Stimulated activated CD8-positive, alpha-beta memory T cell treated with anti-CD3 and anti-CD28 coated beads, Interleukin-7, amount 100 ng/mL, for 24 hours (primary cell): ENCODE measurements at places on chromosomes 1 and 21.

DNA sequence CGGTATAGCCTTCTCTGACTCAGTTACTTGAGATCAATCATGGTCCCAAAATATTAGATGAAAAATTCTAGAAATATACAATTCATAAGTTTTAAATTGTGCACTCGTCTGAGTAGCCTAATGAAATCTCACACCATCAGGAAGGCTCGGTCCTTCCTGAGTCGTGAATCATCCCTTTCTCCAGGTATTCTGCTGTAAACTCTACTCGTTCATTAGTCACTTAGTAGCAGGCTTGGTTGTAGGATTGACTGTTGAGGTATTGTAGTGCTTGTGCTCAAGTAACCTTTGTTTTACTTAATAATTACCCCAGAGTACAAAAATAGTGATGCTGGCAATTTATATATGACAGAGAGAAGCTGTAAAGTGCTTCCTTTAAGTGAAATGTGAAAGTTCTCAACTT lies 238.7 kb downstream of the OLFM3 start:
- no peak for DNase-seq

DNA sequence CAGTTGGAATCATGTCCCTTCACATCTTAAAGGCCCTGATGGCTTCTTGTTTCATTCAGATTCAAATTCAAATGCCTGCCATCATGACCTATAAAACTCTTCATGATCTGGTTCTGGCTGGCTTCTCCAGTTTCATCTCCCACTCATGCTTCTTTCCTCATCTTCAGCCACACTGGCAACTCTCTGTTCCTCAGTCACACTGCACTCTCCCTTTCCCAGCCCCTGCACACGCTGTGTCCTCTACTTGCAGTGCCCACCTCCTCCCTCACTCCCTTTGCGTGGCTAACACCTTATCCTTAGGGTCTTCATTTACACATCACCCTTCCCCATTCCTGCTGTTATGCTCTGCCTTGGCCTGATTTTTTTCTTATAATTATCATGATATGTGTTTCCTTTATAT lies 120.6 kb upstream of the LMO4 start:
- no peak for DNase-seq

GRCh38 chr1:44801491-44802305 lies 1.5 kb downstream of the PLK3 start:
- no peak for DNase-seq

GRCh38 chr1:40652979-40653378 lies 12.5 kb downstream of the RIMS3 start:
- DNase-seq: no peak

DNA sequence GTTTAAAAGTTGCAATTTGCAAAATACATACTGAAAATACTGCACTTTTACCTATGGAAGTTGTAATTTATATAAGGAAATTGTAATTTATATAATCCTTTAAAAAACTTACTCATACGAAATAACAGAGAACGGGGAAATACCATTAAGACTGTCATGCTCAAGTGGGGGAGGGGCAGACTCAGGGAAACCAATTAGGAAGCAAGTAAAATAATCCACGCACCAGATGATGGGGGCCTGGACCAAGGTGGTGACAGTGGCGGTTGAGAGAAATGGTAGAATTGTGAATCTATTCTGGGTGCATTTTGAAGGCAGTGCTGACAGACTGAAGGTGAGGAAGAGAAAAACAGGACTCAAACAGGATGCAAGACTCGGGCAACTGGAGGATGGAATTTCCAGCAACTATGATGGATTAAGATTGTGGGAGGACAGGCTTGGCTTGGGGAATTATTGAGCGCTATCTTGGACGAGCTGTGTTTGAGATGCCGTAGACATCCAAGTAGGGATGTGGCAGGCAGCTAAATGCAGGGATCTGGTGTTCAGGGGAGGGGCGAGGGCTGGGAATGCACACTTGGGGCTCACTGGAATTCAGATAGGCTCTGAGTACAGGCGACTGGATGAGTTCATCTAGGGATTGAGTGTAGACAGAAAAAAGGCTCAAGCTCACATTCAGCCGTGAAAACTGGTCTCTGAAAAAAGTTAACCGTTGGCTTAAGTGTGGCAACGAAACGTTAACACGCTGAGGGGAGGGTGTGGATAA lies 977 bp downstream of the LCA5L start:
- DNase-seq: no peak

- no peak for DNase-seq
These were observed 1.4 kb downstream of the PPM1J start for GRCh38 chr1:112713466-112714312.

GRCh38 chr1:152049291-152050083 lies 12.7 kb upstream of the S100A11 start:
- DNase-seq: no peak

GRCh38 chr1:152252157-152252556 lies 28.2 kb upstream of the HRNR start:
- no peak for DNase-seq

DNA sequence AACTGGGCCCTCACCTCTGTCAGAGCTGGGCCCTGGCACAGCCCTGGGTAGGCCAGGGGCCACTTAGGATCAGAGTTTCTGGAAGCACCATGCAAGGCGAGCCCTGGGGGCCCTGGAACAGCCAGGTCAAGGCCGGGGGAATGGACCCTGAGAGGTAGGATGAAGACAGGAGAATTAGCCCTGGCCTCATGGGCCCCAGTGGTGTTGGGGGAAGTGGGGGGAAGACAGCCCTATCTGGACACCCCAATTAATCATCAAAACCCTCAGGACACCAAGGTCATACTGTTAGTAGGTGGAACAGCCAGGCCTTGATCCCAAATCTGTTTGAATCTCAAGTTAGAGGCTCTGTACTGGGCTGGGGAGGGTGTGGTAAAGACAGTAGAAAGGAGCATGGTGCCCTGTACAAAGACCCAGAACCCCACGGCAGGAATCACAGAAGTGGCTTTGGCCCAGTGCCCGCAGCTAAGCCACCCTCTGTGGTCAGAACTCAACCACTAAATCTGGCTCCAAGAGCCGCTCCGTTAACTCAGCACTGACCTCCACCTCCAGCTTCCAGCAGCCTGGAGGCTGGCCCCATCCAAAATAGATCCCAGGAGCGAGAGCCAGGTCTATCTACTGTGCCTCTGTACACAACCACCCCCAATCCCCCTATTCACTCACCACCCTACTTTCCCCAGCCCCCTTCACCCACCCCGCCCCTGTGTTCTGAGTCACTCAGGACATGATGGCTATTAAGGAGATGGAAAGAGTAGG lies 14.0 kb upstream of the TRIM63 start:
- DNase-seq: no peak

GRCh38 chr1:32919811-32920733 lies 18.9 kb upstream of the TMEM54 start:
- DNase-seq: no peak

DNA sequence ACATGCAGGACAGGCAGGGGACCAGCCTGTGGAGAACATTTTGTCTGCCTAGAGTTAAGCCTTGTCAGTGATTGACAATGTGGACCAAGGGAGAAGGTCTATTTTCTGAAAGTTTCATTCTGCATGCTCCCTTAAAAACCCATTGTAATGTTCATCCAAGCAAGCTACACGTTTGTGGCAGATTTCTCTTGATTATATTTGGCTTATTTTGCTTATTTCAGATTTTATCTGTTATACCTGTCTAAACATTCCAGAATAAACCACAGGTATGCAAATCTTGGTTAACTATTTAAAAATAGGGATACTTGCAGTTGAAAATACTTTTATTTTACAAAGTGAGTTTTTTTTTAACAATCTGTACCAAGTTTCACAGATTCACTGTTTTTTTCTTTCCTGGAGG lies 78.2 kb upstream of the F3 start:
- DNase-seq: no peak

DNA sequence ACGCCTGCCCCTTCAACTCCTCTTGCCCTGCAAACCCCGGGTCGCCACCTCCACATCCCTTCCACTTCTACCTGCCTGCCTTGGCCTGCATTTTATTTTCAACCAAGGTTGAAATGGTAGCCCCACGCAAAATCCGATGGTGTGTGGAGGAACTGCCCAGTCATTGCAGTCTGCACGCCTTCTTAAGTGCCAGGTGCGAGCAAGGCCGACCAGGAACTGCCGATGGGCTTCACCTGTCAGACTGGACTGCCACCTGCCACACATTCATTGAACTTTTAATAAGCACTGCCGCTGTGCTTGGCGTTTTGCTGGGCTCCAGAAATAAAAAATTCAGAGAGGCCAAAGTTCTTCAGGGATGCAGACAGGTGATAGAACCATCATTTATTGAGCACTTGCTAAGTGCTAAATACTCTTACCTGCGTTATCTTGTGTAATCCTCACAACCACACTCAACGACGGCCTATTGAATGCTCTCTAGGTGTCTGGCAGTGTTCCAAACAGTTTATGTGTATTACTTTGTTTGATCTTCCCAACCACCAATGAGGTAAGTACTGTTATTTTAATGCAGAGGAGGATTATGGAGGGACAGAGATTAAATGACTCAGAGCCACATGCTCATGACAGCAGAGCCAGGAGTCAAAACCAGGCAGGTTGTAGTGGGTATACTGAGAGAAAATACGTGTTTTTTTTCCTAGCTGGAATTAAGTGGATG lies 36.2 kb downstream of the CACHD1 start:
- no peak for DNase-seq

DNA sequence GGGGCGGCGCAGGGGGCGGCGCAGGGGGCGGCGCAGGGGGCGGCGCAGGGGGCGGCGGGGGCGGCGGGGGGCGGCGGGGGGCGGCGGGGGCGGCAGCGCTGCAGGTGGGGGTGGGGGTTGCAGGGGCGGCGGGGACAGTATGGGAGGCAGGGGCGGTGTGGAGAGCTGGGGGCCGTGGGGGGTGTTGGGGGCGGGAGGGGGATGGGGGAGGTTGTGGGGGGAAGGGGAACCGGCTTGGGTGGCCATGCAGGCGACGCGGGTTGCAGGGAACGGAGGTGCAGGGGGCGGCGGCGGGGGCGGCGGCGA lies 13.0 kb upstream of the SLC19A1 start:
- no peak for DNase-seq

- no peak for DNase-seq
These were observed 55.4 kb downstream of the EPRS1 start for GRCh38 chr1:219990782-219991510.

DNA sequence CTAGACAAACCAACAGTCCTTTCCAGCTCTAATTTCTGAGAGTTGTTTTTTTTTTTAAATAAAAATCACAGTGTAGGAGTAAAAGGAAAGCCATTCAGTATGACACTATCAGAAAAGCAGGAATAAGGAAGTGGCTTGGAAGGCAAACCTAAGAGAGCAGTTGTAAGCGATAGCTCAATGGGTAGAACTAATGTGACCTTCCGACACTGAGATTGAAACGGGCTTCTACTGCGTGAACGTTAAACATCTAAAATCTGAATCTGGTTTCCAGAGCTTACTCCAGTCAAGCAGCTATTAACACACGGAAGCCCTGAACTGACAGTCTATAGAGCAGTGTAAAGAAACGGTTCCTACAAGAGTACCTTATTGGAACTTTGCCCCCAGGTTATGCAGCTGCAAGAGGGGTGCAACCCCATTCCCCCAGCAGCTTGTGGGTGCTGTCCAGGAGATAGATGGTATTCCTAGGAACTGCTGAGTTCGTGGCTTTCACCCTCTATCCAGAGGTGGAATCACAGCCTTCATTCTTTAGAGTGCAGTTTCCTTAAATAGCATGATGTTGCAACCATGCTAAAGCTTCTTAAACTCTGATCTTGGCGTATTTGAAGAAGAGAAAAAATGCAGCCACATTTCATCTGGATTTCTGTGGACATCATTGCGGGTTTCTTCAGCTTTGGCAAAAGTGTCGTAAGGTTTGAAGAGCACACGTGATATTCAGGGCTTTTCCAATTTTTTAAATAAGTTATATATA lies 3.3 kb upstream of the IRF2BP2 start:
- DNase-seq: no peak

- DNase-seq: no peak
These were observed 77.1 kb upstream of the NBL1 start for GRCh38 chr1:19567041-19567440.

GRCh38 chr1:18817795-18818435 lies 41.5 kb downstream of the TAS1R2 start:
- no peak for DNase-seq

DNA sequence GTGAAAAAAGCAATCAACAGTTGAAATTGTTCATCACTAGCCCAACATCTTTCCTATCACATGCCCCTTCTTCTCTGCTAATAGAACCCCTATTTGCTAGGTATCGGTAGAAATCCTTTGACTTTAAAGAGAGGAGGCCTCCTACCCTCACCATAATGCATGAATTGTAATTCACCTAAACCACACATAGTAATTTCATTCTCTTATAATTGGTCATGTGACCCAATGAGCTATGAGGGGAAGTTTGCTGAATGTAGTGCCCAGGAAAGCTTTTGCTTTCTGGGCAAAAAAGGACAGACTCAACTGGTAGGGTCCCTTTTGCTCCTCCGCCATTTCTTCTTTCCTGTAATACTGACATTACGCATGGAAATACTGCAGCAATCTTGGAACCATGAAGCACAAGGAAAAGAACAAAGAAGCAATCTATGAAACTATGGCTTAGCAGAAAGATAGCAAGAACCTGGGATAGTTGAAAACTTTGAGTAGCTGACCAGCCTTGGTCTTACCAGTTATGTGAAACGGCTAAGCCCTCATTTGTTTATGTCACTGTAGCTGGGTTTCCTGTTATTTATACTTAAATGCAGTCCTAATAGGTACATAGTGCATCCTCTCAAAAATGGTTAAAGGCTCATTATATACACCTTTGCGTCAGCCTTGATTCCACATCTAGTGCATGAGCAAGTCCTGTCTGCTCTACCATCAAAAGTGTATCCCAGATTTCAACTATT lies 10.2 kb upstream of the CHI3L2 start:
- DNase-seq: no peak

- DNase-seq: no peak
These were observed 1.1 kb upstream of the THEM5 start for GRCh38 chr1:151854658-151855057.

DNA sequence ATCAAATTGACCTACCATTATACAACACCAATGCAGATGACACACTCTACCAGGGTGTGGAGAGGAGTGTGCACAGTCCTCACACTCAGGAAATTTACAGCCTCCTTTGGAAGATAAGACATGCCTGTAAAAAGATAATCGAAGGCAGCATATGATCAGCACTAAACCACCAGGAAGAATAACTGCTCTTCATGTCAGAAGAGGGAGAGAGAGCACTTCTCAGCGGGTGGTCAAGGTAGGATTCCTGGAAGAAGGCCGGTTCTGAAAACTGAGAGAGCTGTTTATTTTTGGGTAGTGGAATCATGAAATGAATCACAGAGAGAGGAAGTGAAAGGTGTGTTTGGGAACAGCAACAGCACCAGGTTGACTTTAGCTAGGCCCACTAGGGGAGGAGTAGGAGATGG lies 14.0 kb upstream of the ZNF697 start:
- DNase-seq: no peak

- no peak for DNase-seq
These were observed 1.3 kb downstream of the RIT1 start for GRCh38 chr1:155909894-155910293.

GRCh38 chr1:170085091-170085490 lies 10.6 kb upstream of the KIFAP3 start:
- no peak for DNase-seq
